Upper lobe of left lung (tissue), 6 donors: ENCODE measurements at places on chromosomes 5 and 9.

DNA sequence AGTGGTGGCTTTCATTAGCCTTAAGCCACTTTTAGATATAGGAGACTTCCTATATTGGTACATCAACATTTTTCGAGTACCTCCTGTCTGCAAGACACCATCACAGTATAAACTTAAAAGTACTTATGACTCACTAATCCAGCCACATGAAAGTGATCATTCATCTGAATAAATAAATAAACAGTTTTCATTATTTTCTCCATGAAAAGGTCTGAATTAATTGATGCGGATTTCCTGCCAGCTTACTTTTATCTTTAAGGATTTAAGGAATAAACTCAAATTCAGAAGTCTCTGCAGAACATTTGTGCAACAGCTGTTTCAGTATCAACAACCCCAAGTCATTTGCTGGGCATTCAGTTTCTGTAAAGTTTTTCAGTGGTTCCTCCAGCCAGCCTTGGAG is 4.0 kb downstream of the SAP30L start:
- no peaks in the 10 kb centered on the region for H3K27me3 ChIP-seq
- H3K4me3 ChIP-seq = no peak overlapping the region
- peaks cover 30% of the 10 kb centered on the region for H3K36me3 ChIP-seq
- H3K27ac ChIP-seq = no peak overlapping the region

DNA sequence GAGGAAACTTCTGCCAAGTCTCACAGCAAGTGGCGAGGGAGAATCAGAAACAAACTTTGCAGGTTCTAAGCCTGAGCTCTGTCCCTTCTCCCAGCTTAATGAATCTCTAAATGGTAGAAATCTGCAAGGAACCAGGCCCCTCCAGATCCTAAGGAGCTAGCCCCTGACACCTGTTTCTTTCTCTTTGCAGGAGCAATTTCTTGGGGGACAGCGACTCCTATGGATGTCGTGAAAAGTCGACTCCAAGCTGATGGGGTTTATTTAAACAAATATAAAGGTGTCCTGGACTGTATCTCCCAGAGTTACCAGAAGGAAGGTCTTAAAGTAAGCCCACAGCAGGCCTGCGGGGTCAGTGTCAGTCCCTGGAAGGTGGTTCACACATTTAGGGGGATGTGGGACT is 21.8 kb downstream of the IL9 start:
- H3K4me1 ChIP-seq = no peaks in the 10 kb centered on the region
- no peak overlapping the region for H3K4me3 ChIP-seq
- H3K27me3 ChIP-seq = no peaks in the 10 kb centered on the region
- no peak for DNase-seq
- no peaks in the 10 kb centered on the region for H3K36me3 ChIP-seq
- no peak overlapping the region for H3K27ac ChIP-seq

GRCh38 chr9:94042516-94043360 is 41.5 kb upstream of the PTPDC1 start:
- H3K27me3 ChIP-seq = no peaks in the 10 kb centered on the region
- no peak overlapping the region for H3K27ac ChIP-seq
- no peak for DNase-seq
- H3K4me3 ChIP-seq = no peak overlapping the region
- H3K36me3 ChIP-seq = no peaks in the 10 kb centered on the region

DNA sequence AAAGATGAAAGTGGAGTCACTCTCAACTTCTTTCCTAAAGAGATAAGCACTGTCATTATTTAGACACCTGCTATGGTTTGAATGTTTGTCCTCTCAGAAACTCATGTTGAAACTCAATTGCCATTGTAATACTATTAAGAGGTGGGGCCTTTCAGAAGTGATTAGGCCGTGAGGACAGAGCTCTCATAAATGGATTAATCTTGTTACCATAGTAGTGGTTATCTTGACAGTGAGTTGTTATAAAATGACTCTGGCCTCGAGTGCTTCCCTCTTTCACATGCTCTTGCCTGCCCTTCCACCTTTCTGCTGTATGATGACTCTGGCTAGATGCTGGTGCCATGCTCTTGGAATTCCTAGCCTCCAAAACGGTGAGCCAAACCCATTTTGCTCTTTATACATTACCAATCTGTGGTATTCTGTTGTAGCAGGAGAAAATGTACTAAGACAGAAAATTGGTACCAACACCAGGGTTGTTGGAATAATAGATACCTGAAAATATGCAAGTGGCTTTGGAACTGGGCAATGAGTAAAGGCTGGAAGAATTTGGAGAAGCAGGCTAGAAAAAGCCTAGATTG is 38.0 kb downstream of the GDA start:
- H3K27ac ChIP-seq = no peak overlapping the region
- DNase-seq = no peak
- no peaks in the 10 kb centered on the region for H3K36me3 ChIP-seq
- no peak overlapping the region for H3K4me3 ChIP-seq

GRCh38 chr5:94910721-94911120 is 292.3 kb downstream of the SLF1 start:
- H3K36me3 ChIP-seq = peaks cover 4% of the 10 kb centered on the region
- DNase-seq = no peak
- H3K4me1 ChIP-seq = no peaks in the 10 kb centered on the region
- no peak overlapping the region for H3K4me3 ChIP-seq

DNA sequence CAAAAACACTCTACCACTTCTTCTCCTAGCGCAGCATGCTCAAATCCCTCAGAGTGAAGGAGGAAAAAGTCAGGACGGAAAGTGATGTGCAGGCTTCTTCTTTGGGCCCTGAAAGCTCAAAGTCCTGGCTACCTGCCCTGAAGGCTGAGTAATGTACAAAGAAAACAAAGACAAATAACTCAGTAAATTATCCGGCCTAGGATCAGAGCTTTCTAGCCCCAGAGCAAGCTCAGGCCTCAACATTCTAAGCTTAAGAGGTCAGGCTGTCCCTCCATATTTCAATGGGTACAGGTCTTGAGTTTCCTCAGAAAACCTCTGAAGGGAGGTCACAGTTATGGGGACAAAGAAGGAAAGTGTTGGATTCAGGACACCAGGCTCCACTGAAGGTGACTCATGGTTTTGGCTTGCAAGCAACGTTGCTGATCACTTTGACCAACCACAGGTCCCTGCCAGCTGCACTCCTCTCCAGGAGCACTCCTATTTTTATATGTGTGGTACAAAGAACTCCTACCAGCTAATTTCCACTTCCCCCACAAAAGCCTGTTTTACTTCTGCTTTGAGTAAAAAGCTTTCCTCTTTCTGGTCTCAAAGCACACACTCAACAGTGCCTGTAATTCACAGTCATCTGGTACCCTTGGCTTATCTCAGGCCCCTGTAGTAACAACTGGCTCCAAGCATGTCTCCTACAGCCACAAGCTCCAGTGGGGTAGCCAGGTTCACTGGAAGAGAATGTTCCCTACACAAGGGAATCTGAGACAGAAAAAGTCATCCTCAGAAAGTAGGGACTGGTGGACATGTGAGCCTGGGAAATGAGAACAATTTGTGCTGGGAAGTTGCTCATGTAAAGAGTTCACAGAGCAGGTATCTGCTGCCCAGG is 115.7 kb downstream of the UGCG start:
- H3K27ac ChIP-seq = peak overlapping the region; percentile 39
- no peaks in the 10 kb centered on the region for H3K27me3 ChIP-seq
- DNase-seq = peak; percentile 79
- H3K36me3 ChIP-seq = no peaks in the 10 kb centered on the region
- H3K4me1 ChIP-seq = peaks cover 16% of the 10 kb centered on the region

DNA sequence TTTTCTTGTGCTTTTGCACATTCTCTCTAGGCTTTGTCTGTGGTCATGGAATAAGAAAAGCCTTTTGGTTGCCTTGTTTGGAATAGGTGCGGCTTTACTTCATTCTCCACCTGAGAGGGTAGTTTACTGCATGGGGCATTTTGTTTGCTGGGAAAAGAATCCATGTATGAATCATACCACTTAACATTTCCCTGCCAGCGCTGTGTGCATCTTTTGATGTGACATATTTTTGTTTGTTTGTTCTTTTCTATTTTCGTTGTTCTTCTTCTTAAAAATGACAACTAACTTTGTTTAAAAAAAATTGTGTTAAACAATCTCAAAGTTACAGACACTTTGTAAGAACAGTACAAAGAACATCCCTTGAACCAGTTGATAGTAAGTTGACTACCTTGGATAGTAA is 113.2 kb downstream of the GCNT1 start:
- peak overlapping the region; percentile 53 for H3K4me3 ChIP-seq
- no peaks in the 10 kb centered on the region for H3K36me3 ChIP-seq
- H3K27ac ChIP-seq = peak overlapping the region; percentile 68
- no peaks in the 10 kb centered on the region for H3K27me3 ChIP-seq
- H3K4me1 ChIP-seq = no peaks in the 10 kb centered on the region

- no peaks in the 10 kb centered on the region for H3K4me1 ChIP-seq
- H3K27ac ChIP-seq = no peak overlapping the region
- no peaks in the 10 kb centered on the region for H3K36me3 ChIP-seq
- no peak for DNase-seq
- H3K27me3 ChIP-seq = no peaks in the 10 kb centered on the region
Observed at GRCh38 chr9:102237094-102237493, 498.6 kb upstream of the GRIN3A start.

DNA sequence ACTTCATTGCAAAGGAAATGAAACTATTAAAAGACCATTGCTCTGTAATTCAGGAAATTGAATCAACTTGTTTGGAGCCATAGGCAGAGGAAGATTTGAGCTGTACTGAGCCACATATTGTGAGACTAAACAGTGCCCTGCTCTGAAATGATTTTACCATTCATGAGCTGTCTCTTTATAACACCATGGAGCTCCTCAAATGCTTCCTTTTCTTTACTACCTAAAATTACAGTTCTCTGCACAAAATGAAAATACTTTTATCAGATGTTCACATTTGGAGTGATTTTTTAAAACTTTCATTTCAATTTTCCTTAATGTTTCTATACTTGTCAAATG is 97.9 kb downstream of the NLN start:
- no peak overlapping the region for H3K27ac ChIP-seq
- no peak for DNase-seq
- no peaks in the 10 kb centered on the region for H3K27me3 ChIP-seq
- H3K4me1 ChIP-seq = no peaks in the 10 kb centered on the region
- H3K4me3 ChIP-seq = no peak overlapping the region

- no peaks in the 10 kb centered on the region for H3K4me1 ChIP-seq
- no peak overlapping the region for H3K4me3 ChIP-seq
- H3K27ac ChIP-seq = no peak overlapping the region
Observed at GRCh38 chr9:114477642-114478041, 27.6 kb downstream of the WHRN start.

DNA sequence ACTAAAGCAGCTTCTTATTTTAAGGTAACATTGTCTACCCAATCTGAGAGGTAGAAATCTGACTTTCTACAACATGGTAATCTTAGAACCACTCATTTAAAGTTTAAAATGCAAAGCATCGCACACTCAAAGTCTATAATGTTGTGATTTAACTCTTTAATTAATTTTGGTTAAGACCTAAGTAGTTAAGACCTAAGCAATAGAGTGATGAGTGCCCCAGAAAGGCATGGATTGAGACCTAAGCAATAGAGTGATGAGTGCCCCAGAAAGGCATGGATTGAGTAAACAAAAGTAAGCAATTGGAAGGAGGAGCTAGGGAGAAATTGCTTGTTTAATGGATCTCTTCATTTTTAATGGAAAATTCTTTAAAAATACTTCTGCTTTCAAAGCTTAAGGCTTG is 86.8 kb downstream of the NLN start:
- H3K36me3 ChIP-seq = no peaks in the 10 kb centered on the region
- peaks cover 6% of the 10 kb centered on the region for H3K4me1 ChIP-seq
- no peaks in the 10 kb centered on the region for H3K27me3 ChIP-seq
- H3K4me3 ChIP-seq = no peak overlapping the region

- no peaks in the 10 kb centered on the region for H3K27me3 ChIP-seq
- H3K4me3 ChIP-seq = no peak overlapping the region
- peaks cover 13% of the 10 kb centered on the region for H3K4me1 ChIP-seq
- DNase-seq = no peak
Observed at GRCh38 chr5:43432486-43433375, 20.5 kb upstream of the CCL28 start.

GRCh38 chr9:112112941-112113681 is 62.0 kb downstream of the SUSD1 start:
- no peaks in the 10 kb centered on the region for H3K27me3 ChIP-seq
- no peaks in the 10 kb centered on the region for H3K36me3 ChIP-seq
- no peak overlapping the region for H3K4me3 ChIP-seq
- no peak for DNase-seq
- H3K4me1 ChIP-seq = no peaks in the 10 kb centered on the region
- H3K27ac ChIP-seq = no peak overlapping the region

GRCh38 chr9:4640027-4640426 is 22.1 kb upstream of the PLPP6 start:
- H3K27ac ChIP-seq = no peak overlapping the region
- DNase-seq = no peak
- no peaks in the 10 kb centered on the region for H3K36me3 ChIP-seq
- no peak overlapping the region for H3K4me3 ChIP-seq
- no peaks in the 10 kb centered on the region for H3K4me1 ChIP-seq

DNA sequence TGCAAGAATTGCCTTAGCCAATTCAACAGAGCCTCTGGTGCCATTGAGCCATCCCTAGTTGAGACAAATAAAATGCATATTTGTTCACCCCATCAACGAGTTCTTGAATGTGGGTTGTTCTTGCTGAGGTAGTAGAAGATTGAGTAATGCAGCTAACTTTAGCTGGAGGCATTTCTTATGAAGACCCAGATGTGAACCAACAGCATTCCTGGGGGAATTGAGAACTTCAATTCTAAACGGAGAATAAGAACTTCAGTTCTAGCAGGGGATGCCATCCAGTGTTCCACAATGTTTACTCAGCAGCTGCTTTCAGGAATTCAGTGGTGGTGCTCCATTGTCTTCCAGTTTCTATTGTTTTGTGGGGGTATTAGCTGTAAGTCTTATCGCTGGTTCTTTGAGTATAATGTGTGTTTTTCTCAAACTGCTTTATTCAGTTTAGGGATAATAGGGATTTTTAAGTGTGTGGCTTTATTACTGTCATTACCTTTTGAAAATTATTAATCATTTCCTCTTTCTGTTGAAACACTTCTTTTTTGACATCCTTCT is 1968.2 kb upstream of the NUDT12 start:
- H3K4me3 ChIP-seq = no peak overlapping the region
- no peaks in the 10 kb centered on the region for H3K4me1 ChIP-seq
- H3K27me3 ChIP-seq = no peaks in the 10 kb centered on the region
- H3K27ac ChIP-seq = no peak overlapping the region
- H3K36me3 ChIP-seq = no peaks in the 10 kb centered on the region

DNA sequence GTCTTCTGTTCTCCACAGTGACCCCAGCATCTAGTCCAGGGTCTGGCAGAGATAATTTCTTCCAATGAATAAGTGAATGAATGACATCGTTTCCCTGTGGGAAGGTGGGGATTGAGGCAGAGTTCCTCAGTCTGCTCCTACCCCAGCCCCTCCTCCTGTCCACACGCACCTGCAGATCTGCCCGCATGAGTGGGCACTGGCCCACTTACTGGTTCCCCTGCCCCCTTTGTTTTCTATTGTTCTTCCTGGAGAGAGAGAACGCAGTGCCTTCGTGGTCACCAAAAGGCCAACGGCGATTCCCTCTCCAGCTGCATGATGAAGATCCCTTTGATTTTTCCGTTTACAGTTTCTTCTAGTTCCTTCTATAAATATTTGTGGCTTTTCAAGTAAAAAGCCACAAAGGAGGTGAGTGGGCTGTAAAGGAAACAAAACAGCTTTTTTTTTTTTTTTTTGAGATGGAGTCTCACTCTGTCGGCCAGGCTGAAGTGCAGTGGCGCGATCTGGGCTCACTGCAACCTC is 5.8 kb upstream of the FPGS start:
- peak overlapping the region; percentile 52 for H3K27ac ChIP-seq
- peaks cover 12% of the 10 kb centered on the region for H3K36me3 ChIP-seq
- no peak overlapping the region for H3K4me3 ChIP-seq
- no peak for DNase-seq
- H3K4me1 ChIP-seq = peaks cover 34% of the 10 kb centered on the region

GRCh38 chr9:6592231-6592630 is 53.3 kb downstream of the GLDC start:
- H3K4me3 ChIP-seq = no peak overlapping the region
- DNase-seq = no peak
- H3K27ac ChIP-seq = no peak overlapping the region
- H3K4me1 ChIP-seq = no peaks in the 10 kb centered on the region
- H3K36me3 ChIP-seq = no peaks in the 10 kb centered on the region
- H3K27me3 ChIP-seq = no peaks in the 10 kb centered on the region
